ENCODE measurements at places on chromosomes 6 and 20.
A peak's percentile ranks its signal among the peaks of the same experiment; 100 is the strongest.

- DNase-seq: no peak
Measured at GRCh38 chr6:144285548-144285797, 338 bp downstream of the UTRN start.

DNA sequence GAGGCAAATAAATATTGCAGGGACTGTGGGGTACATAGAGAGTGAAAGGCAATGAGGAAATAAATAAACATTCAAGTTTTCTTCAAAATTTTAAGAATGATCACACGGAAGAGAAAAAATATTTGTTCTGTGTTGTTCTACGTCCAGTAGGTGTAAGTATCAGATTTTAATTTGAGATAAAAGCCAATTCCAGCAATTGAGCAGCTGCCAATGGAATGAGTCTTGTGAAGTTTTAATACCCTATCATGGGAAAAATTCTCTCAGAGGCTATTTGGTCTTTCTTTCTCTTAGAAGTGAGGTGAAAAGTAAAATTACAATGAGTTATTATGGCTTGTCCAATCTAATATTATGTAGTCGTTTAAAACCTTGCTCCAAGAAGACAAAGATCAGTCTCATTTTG, 195.7 kb upstream of the CITED2 start:
- DNase-seq: no peak

GRCh38 chr20:37995856-37996605, 37.2 kb downstream of the TTI1 start:
- DNase-seq: no peak

- no peak for DNase-seq
Measured at GRCh38 chr20:11473983-11474382, 443.7 kb upstream of the BTBD3 start.

- no peak for DNase-seq
Measured at GRCh38 chr6:88848870-88849269, 114.5 kb downstream of the RNGTT start.

GRCh38 chr6:16139556-16139955, 10.7 kb downstream of the MYLIP start:
- no peak for DNase-seq

- no peak for DNase-seq
Measured at GRCh38 chr20:44112889-44113617, 73.9 kb downstream of the JPH2 start.

DNA sequence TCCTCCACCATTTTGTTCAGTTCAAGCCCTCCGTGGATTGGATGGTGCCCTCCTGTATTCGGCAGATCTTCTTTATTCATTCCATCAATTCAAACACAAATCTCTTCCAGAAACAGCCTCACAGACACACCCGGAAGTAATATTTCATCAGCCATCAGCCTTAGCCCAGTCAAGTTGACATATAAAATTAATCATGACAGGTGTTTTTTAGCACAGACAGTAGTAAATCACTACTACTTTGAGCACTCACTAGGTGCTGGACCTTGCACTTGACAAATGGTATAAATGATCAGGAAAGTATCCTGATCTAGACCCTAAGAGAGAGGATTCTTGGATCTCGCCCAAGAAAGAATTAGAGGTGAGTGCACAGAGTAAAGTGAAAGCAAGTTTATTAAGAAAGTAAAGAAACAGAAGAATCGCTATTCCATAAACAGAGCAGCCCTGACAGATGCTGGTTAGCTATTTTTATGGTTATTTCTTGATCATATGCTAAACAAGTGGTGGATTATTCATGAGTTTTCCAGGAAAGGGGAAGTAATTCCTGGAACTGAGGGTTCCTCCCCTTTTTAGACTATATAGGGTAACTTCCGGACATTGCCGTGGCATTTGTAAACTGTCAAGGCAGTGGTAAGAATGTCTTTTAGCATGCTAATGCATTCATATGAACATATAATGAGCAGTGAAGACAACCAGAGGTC, 194.6 kb upstream of the LAMP5 start:
- DNase-seq: no peak

- DNase-seq: no peak
Measured at GRCh38 chr6:106466211-106466610, 105.7 kb downstream of the CRYBG1 start.

DNA sequence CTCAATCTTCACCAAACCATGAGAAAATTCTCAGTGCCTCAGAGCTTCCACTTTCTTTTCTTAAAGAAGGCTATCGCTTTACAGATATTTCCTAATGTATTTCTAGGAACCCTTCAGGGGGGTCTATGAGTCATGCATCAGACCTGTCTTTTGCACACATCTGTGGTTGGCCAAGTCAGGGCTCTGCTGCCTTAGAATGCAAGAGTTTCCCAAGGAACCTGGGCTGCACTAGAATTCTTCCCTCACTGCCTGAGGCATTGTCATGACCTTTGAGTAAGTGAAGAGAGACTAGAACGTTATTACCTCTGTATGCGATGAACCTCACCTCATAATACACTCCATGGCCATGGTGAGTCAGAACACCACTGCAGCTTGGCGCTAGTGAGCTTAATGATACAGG, 365.0 kb upstream of the ID4 start:
- DNase-seq: peak; percentile 90

DNA sequence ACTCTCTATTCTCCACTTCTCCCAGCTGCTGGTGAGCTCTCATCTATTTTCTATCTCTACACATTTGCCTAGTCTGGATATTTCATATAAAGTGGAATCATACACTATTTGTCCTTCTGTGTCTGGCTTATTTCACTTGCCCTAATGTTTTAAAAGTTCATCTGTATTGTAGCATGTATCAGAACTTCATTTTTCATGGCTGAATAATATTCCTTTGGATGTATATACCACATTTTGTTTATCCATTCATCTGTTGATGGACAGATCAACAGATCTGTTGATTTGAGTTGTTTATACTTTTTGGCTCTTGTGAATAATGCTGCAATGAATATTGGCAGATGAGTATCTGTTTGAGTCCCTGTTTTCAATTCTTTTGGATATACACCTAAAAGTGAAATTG, 49.6 kb downstream of the NHLRC1 start:
- no peak for DNase-seq

GRCh38 chr20:54086507-54087039, 16.2 kb upstream of the BCAS1 start:
- no peak for DNase-seq

- DNase-seq: no peak
Measured at GRCh38 chr6:79413562-79414002, 123.6 kb downstream of the LCA5 start.

- no peak for DNase-seq
Measured at GRCh38 chr6:105894556-105894955, 191.6 kb upstream of the PRDM1 start.

- no peak for DNase-seq
Measured at GRCh38 chr6:23137611-23138010, 568.2 kb downstream of the HDGFL1 start.

DNA sequence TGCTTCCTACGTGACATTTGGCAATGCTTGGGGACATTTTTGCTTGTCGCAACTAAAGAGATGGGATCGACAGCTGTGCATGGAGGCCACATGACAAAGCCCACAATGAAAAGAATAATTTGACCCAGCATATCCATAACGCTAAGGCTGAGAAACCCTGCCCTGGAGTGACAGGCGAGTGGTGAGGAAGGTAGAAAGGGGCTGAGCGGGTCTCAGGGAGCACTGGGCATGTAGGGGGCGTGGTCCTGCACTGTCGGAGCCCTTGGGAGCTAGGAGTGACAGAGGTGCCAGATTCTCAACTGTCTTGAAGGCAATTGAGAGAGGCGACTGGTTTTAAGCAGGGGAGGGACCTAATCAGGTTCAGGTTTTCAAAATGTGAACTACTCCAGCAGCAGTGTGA, 13.6 kb downstream of the GGTLC1 start:
- DNase-seq: no peak

DNA sequence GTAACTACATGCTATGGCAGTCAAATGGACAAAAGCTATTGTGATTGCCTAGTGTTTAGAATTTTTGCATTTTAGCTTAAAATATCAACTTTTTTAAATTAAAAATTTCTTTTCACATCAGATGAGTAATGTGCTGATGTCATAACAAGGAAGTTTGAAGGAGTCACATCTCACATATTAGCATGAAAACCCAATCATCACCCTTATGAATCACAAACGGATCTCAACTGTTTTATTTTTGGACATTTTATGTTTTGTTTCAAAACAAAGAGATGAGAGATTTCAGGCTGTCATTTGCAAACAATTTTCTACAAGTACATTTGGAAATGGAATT, 53.6 kb upstream of the TRERF1 start:
- peak; percentile 43 for DNase-seq

DNA sequence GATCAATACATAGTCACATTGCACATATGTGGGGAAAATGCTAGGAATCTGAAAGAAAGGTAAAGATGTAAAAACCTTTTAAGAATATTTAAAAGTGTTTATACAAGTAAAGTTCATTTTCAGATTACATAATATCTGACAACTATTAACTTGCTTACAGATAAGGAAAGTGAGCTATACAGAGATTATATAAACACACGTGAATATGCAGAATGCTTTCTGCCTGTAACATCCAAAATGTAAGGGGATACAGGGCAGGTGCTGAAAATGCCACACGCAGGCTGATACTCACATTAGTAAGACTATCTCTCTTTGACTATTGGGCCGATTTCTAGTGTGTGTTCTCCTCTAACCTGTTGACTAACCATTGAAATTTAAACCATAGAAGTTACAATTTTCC, 17.9 kb upstream of the MAP7 start:
- no peak for DNase-seq

DNA sequence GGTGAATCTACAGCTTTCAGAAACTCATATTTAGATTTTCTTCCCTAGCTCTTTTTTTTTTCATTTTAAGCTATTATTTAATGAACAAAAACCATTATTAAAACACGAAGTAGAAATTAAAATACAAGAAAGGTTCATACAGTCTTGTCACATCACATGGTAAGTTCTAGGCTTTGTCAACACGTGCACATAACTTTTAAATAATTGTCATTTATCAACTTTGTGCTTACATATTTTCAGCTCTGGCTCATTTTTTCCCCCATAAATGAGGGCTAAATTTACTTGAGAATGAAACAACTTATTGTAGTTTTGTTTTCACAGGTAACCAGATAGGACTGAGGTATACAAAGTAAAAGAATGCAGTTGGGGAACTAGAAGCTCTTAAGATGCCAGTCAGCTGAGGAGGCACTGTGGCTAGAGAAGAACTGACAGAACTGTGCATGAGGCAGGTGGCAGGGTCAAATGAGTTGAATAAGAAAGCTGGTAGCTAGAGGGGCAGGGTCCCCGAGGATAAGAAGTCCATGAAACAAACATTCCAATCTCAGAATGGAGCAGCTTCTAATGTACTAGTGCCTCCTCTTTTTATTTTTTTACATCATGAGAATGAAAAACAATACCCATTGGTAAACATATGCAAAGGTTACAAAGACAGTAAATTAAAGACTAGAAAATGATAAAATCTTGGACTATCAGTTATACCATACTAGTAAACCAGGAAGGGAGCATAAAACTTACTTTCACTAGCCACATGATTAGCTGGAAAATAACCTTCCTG, 141.5 kb downstream of the MYB start:
- no peak for DNase-seq

DNA sequence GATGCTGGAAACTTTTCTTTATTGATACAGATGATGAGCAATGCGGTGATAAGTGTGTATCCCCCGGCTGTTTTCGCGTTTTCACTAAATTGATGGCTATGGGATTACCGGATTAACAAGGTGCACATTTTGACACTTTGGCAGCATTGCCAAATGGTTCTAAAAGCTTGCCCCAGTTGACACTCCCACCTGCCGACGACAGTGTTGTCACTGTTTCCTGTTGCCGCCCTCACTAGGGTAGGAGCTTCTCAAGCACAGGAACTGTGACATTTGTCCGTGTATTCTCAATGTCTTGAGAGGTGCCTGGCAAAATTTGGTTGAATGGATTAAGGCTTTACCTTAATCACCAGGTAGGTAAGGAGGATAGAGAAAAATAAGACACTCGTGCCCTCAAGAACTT, 9.8 kb upstream of the MAPK13 start:
- no peak for DNase-seq

DNA sequence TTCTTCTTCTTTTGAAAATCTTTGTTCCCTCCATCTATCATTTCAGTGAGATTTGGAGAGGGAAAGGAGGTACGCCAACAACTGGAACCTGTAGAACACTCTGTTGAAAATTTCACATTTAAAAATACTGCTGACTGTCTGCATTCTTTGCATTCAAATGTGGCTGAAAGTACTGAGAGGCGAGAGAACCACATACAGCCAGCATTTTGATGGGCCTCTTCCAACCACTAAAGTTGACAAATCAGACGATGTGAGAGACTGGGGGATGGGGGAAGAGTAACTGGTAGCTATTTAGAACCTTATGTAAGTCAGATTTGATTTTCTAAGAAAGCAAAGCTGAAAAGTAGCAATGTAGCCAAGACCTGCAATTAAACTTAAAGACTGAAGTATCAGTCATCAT, 77.5 kb downstream of the FKBP5 start:
- DNase-seq: peak; percentile 27

GRCh38 chr6:55953335-55953734, 77.9 kb upstream of the BMP5 start:
- DNase-seq: peak; percentile 43

GRCh38 chr6:109687271-109687761, 3.7 kb downstream of the AK9 start:
- DNase-seq: peak; percentile 84

DNA sequence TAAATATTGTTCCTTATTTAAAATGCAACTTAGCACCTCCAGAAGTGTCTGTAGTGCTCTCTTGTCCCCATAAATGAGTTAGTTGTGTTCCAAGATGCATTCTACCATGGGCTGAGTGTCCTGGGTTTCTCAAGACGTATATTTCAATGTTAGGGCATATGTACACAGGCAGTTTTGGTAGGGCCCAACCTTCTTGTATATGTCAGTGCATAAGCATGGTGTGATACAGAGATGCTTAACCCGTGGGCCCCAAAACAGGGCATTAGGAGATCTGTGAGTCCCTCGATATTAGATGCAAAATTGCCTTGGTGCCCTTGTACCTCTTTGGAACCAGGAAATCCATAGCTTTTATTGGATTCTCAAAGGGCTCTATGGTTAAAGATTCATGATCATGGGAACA, 91.5 kb upstream of the HIVEP1 start:
- DNase-seq: no peak

GRCh38 chr6:13935190-13935880, 10.6 kb downstream of the RNF182 start:
- no peak for DNase-seq

Measured in HFFc6 (cell line).